ENCODE measurements at places on chromosomes 4 and X.

- peak; percentile 71 for DNase-seq
These were observed 17.7 kb downstream of the EFNB1 start for GRCh38 chrX:68846536-68846935.

DNA sequence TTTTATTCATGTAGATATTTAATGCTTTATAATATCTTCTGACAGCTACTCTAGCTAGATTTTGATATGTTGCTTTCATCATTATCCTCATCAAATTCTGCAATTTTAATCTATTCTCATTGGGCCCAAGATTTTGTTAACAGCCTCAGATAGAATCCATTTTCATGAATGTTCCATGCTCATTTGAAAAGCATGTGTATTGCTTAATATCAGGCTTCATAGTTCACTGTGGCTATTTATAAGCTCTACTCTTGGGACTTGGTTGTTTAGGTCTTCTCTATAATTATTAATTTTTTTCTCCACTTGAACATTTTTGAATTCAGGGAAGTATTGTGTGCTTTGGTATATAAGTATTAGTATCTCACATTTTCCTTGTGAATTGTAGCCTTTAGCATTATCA, 41.8 kb downstream of the RAB40A start:
- no peak for DNase-seq

- no peak for DNase-seq
These were observed 280.5 kb upstream of the GATB start for GRCh38 chr4:152041295-152041694.

GRCh38 chr4:37837446-37837845, 11.0 kb downstream of the PGM2 start:
- no peak for DNase-seq

DNA sequence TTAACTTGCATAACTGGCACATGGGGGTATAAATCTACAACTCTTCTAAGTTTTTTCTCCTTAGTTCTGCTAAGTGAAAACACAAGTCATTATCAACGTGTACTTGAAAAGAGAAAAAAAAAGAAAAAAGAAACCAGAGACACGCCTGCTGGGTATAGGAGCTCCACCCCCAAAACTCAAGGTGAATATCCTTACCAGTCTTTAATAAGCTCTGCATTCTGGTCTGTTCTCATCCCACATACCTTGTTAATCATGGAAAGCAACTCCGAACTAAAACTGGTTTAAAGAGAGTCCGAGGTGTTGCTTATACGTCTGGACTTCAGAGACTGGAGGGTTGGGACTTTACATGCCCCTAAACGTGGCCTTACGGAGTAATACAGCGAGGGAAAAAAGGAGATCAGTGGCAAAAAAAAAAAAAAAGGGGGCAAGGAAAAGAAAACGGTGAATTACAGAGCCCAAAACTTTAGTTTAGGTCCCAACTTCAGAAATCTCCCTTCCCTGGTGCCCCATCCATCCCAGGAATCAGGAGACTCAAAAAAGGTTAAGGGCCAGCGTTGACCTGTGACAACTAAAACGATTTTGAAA, 1.0 kb downstream of the PGRMC2 start:
- peak; percentile 34 for DNase-seq

GRCh38 chr4:4311193-4311592, 21.1 kb downstream of the ZBTB49 start:
- DNase-seq, result no peak

DNA sequence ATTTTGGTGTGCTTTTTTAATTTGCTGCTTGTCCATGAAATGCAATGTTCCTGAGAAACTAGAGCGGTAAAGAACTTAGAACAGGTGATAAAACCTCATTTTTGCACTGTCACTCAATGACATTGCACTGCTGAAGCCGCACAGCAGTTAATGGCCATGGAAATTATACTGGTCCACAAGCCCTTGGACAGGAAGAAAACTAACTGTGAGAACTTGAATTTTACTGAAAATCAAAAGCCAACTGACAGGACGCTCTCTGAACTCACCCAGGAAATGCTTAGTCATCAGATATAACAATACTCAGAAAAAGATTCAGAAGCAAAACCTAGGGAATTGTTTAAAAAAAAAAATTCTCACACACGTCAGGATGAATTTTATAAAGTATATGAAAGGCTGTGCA, 246.4 kb upstream of the SLC7A11 start:
- DNase-seq, result no peak

GRCh38 chr4:87054900-87055299, 120.1 kb downstream of the AFF1 start:
- no peak for DNase-seq

GRCh38 chr4:173990126-173990868, 293.2 kb downstream of the FBXO8 start:
- DNase-seq, result peak; percentile 75

GRCh38 chrX:10901290-10901633, 209.9 kb upstream of the HCCS start:
- no peak for DNase-seq

GRCh38 chr4:56613101-56613862, 67.8 kb downstream of the HOPX start:
- no peak for DNase-seq

DNA sequence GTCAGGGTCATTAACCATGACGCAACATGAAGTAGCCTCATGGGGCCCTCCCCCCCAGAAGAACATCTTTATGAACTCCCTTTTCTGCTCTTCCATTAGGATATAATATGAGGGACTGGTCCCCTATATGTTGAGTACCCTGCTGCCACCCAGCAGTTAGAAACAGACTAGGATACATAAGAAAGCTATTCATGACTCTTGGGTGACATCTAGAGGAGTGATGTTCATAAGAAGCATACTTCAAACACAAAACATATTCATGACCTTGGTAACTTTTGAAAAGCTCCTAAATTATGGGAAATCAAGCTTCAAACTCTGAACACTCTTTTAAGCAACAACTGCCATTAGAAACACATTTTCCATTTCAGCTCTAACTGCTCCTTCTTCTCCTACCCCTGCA, 155.2 kb upstream of the SPIN4 start:
- peak; percentile 31 for DNase-seq

DNA sequence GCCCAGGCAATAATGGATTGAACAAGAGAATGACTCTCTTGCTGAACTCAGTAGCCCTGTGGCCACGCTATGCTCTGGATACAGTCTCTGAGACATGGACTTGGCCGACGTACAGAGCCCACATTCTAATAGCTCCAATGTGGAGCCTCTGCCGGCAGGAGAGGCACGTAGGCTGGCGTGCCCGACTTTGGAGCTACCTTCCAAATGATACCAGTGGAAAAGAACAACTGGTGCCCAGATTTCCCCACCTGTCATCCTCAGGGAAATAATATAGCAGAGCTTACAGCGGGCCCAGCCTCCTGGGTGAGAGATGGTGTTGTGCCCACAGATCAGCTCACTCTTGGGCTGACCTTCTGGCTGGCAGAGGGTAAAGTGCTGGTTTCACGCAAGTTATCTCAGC, 10.6 kb downstream of the NDP start:
- DNase-seq, result no peak

GRCh38 chr4:57374866-57375595, 264.8 kb upstream of the IGFBP7 start:
- no peak for DNase-seq

DNA sequence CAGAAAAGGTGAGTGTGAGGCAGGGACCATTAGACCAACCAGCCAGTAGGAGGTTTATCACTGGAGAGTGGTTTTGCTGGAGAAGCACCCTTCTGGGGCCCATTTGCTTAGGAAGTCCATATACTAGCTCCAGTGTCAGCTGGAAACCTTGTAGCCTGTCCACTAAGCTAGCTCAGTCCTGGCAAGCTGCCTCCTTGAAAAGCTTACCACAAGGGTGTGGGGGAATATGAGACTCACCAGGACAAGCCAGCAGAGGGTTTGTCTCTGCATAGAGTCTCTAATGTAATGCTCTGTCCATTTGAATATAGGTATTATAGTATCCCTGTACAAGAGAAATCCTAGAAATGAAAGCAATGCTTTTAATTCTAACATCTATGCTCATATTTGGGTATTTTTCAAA, 86.3 kb downstream of the FBXL5 start:
- no peak for DNase-seq

DNA sequence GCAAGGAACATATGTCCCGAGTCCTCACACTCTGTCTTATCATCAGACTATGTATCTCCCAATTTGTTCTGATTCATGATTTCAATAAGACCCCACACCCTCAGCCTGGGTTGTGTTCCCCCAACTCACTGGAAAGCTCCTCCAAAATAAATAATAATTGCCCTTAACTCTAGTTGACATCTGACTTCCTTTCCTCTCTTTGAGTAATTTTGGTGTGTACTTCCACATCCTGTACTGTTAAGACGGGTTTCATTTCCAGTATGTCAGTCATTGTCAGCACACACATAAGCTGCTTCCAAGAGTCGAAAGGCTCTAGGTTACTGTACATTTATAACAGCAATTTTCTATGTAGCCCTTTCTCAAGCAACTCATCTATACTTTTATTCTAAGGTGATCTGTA, 52.2 kb upstream of the C1QTNF7 start:
- no peak for DNase-seq

- no peak for DNase-seq
These were observed 1067.7 kb upstream of the PABPC4L start for GRCh38 chr4:135269125-135269890.

DNA sequence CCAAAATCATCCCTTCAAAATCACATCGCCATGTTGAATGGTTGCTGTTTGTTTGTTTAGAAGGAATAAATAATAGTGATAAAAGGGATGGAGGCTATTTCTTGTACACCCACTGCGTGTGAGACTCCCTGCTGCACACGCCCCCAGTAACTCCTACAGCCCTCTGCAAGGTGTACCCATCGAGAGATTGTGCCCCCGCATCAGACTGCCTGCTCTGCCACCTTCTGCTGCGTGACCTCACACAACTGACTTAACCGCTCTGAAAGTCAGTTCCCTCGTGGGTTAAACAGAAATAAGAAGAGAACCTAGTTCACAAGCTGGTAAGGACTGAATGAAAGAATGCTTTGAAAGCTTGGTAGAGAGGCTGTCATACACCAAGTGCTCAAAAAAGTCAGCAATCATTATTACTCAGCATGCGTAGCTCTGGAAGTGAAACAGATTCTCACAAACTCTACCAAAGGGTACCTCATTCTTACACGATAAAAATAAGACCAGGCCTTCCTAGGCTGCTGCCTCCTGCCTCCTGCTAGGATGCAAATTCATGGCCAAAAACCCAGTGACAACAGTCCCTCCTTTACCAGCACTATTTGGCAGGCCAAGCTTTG, 147.1 kb downstream of the CPEB2 start:
- no peak for DNase-seq

GRCh38 chr4:6097581-6097980, 79.3 kb upstream of the C4orf50 start:
- DNase-seq, result no peak

DNA sequence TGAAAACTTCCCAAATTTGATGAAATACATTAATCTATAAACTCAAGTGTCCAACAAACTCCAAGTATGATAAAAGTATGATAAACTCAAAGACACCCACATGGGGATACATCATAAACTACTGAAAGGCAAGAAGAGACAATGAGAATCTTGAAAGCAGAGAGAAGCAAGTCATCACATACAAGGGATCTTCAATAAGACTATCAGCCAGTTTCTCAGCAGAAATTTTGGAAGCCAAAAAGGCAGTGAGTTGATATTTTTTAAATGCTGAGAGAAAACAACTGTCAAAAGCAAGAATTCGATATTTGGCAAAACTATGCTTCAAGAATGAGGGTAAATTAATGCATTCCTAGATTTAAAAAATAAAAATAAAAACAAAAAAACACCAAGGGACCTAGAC, 16.5 kb downstream of the PDCL2 start:
- no peak for DNase-seq

DNA sequence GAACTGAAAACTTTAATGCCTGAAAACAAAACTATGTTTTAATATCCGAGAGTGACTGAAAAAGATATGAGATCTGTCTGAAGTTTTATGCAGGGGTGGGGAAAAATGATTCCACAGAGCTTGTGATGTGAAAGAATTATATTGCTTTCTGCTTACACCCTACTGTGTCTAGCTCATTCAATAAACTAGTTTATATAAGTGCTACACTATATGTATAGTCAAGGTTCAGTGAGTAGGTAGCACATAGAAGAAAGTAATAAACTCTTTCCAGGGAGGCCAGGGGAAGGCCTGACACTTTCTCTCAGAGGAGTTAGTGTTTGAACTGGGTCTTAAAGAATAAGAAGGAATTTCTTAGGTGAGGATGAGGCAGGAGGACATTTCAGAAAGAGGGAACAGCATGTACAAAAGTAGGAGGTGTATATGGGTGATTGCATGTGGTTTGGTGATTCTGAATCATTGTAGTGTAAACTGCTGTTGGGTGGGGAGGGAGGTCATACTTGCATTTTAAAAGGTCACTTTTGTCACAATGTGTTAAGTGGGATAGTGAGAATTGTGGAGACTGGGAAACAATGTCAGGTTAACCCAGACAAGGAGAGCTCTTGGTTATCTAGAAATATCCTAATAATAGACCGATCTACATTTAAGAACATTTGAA, 25.1 kb upstream of the TEX13D start:
- no peak for DNase-seq

GRCh38 chrX:3962511-3963311, 249.3 kb upstream of the PRKX start:
- DNase-seq, result peak; percentile 68

Measured in neural progenitor cell (in vitro differentiated cells).